ENCODE measurements at places on chromosomes 6 and 20.

- DNase-seq: no peak
Observed at GRCh38 chr6:88455317-88455716, 289.2 kb upstream of the CNR1 start.

GRCh38 chr6:62805431-62805830 is 405.8 kb upstream of the FKBP1C start:
- DNase-seq: no peak

GRCh38 chr6:81934936-81935335 is 182.5 kb upstream of the TENT5A start:
- no peak for DNase-seq

DNA sequence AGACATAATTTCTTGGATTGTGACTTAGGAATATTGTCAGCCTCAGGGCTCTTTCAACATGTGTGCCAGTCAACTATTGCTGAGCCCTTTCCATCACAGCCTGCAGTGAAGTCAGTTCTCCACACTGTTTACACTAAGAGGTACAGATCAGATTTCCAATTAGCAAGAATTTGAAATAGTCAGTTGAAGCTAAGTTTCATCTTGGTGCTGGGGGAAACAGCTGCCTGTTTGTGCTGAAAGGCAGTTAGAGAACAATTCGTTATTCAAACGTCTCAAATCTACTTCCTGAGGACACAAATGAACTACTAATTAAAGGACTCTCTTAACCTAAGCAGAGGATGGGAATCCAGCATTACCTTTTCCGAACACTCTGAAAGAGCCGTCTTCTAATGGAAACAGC is 25.9 kb downstream of the ADGRF1 start:
- no peak for DNase-seq

DNA sequence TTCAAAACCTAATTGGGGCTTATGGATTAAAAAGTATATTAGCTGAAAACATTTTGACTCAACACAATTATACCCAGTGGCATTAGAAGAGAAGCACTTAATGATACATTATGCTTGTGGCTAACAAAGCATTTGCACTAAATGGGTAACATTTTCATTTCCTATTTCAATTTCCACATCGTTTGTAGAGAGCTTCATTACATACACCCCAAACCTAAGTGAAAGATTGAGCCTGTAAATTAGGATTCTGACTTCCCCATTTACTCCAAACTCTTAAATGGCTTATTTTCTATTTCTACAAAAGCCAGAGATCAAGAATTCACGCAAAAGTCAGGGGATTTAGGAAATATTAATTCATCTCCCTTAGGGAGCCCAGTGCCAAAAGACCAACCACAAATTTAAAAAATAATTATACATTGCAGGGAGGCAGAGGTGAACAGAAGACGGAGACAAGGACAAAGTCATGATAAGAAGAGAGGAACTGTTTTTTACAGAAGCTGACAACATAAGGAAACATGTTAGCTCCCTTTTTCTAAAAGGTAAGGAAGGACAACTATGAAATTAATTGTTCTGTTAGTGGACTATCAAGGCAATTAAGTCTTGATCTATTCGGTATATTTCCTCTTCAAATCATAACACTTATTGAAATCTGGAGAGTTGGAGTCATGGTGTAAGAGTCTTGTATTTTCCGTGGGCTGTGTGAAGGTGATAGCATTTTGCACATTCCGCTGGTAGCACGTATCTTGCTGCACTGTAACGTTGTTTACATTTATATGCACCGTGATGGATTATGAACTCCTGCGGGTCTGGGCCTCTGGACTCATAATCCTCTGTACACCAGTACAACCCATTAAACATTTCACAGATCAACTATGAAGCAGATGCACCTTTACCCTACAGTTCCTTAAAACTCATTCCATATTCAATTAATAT is 24.8 kb upstream of the EZR start:
- no peak for DNase-seq

DNA sequence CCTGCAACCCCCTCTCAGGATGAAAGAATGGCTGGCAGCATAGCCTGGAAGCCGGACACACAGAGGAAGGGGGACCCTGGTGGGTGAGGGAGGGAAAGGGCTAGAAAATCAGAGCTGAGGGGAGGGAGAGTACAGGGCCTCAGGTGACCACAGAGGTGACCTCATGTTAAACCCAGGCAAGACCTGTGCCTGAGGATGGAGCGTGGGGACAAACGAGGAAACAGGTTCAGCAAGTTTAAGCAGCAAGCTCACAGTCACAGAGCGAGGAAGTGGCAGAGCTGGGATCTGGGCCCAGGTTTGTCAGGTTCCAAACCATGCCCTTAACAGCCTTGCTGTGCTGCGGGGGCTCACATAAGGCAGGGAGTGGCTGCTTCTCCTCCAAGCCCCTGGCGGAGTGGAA is 4.0 kb upstream of the BPI start:
- DNase-seq: peak; percentile 74

DNA sequence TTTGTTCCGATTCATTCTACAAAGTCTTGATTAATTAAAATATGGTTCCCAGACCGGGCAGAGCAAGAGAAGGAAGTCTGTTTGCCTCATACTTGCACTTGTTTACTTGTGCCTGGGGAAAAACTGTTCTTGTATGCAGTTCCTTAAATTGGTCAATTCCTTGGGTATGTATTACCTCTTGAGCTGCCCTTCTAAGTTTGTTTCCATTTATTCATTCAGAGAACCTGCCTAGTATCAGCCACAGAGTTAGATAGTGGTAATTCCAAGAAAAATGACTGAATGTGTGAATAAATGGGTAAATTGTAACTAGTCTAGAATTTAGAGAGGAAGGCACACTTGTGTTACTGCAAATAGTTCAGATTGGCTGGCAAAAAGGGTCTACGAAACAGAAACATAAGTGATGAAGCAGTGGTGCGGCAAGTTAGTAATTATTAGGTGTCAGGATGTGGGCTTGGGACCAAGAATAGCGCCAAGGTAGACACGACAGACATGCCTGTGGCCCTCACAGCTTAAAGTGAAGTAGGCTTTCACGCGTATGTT is 525 bp upstream of the MAK start:
- DNase-seq: no peak

- DNase-seq: no peak
Observed at GRCh38 chr20:60812561-60812960, 439.5 kb upstream of the CDH4 start.

- DNase-seq: no peak
Observed at GRCh38 chr6:169169375-169169774, 84.3 kb downstream of the THBS2 start.

DNA sequence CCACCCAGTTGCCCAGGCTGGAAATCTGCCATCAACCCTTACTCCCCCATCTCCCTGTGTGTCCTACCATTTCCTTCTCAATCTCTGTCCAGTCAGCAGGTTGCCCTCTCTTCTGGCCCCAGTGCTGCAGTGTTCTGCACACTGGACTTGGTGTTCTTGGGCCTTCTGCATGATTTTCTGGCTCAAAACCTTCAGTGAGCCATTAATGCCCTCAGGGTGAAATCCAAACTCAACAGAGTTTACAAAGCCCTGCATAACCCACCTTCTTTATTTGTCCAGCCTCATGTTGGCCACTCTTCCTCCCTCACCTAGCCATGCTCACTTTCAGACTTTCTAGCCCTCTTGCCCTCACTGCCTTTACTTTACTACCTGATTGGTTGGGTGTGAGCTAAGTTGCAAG is 5.0 kb upstream of the GSTA3 start:
- no peak for DNase-seq

DNA sequence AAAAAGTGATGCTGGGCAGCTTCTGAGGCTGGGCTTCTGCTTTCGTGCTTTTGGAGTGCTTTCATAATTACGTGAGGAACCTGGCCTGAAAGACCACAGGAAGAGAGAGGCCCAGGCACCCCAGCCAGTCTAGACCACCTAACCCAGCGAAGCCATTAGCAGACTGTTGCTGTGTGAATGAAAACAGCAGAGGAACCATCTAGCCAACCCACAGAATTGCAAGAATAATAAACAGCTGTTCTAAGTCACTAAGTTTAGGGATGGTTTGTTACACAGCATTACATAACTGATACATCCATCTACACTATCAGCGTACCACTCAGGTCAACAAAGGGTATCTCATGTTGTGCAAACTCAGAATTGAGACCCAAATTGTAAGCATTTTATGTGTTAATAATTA is 34.5 kb downstream of the FGD2 start:
- DNase-seq: no peak

GRCh38 chr6:75609639-75610590 is 8.2 kb downstream of the SENP6 start:
- DNase-seq: no peak

- no peak for DNase-seq
Observed at GRCh38 chr6:87830907-87831306, 128.9 kb upstream of the AKIRIN2 start.

DNA sequence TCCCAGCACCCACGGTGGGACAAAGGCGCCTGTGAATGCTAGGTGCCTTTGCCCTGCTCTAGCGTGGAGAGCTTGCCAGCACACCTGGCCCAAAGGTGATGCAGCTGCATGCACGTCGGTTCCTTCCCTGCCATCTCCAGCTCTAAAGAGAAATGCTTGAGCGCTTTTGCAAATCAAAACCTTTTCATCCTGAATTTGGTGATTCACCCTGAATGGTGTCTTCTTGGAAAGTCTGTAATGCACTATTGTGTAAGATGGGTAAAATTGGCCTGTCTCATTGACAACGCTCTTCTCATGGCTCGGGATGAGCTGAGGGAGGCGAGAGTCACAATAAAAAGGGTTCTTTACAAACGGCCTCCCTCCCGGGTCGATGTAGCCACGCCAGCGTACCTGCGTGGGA is 103.1 kb upstream of the ID4 start:
- DNase-seq: no peak

- no peak for DNase-seq
Observed at GRCh38 chr6:135627092-135627715, 129.7 kb upstream of the AHI1 start.

GRCh38 chr20:41167481-41168253 is 30.3 kb downstream of the PLCG1 start:
- no peak for DNase-seq

GRCh38 chr6:145485288-145485687 is 250.0 kb downstream of the EPM2A start:
- no peak for DNase-seq

DNA sequence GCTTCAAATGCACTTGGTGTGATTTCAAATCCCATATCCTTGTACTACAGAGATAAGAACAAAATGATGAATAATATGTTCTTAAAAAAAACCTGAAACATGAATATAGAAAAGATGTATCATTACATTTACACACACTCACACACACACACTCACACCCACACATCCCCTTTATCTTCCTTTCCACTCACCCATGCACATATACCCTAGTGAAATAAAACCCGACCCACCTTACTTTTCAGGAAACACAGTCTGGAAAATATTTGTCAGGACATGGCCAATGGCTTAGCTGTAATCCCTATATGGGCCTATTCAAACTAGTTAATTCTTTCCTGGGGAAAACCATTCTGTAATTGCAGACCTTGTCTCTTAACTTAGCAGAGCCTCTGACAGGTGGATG is 60.8 kb upstream of the EDN1 start:
- DNase-seq: no peak

DNA sequence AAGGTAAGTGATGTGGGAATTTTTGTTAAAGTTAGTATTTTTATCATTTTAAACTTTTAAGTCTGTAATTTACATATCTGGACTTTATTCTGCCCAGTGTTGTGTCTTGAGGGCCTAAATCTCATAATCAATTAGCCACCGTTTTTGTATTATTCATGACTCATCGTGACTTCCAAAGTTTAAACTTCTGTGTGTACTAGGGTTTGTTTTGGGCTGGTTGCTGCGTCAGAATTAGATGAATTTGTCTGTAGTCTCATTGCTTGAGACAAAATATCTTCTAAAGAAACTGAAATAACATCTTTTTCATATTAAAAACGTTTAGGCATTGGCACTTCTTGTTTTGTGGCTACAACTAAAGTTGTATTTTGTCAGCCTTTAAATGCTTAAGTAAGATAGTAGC is 41.3 kb downstream of the CDYL start:
- no peak for DNase-seq

GRCh38 chr6:5898563-5898962 is 108.2 kb downstream of the NRN1 start:
- peak; percentile 66 for DNase-seq

GRCh38 chr6:24536466-24536865 is 41.7 kb downstream of the ALDH5A1 start:
- no peak for DNase-seq
